ENCODE measurements at places on chromosomes 16 and 17.

GRCh38 chr17:6100891-6101500 is 30.8 kb downstream of the WSCD1 start:
- no peak for DNase-seq

DNA sequence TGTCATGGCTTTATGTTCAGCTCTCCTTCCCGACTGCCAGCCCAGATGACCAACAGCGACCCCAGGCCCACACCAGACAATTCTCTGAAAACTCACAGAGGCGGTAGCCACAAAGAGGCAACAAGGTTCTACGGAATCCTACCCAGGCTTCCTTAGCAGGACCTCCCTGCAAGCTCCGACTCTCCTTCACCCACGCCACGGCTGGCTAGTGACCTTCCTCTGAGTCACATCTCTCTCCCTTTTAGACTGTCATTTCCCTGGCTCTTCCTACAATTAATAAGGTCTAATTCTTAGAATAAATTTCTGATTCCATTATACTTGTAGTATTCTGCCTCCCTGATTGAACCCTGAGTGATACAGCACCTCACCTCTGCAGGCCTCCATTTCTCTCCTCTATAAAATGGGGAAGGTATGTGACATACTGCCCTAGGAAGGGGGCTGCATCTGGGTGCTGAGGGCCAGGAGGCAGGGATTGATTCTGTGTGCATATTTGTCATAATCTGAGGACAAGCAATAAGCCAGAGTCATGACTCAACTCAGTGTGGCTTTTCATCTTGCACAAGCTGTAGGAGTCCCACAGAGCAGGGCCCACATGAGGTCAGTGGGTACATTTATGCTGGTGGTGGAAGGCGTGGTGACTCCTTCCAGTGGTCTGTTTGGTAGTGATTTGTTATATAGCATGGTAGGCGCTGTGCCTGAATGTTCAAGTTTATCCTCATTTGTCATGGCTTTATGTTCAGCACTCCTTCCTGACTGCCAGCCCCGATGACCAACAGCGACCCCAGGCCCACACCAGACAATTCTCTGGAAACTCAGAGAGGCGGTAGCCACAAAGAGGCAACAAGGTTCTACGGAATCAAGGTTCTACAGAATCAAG is 46.2 kb downstream of the SMPD3 start:
- DNase-seq: no peak

DNA sequence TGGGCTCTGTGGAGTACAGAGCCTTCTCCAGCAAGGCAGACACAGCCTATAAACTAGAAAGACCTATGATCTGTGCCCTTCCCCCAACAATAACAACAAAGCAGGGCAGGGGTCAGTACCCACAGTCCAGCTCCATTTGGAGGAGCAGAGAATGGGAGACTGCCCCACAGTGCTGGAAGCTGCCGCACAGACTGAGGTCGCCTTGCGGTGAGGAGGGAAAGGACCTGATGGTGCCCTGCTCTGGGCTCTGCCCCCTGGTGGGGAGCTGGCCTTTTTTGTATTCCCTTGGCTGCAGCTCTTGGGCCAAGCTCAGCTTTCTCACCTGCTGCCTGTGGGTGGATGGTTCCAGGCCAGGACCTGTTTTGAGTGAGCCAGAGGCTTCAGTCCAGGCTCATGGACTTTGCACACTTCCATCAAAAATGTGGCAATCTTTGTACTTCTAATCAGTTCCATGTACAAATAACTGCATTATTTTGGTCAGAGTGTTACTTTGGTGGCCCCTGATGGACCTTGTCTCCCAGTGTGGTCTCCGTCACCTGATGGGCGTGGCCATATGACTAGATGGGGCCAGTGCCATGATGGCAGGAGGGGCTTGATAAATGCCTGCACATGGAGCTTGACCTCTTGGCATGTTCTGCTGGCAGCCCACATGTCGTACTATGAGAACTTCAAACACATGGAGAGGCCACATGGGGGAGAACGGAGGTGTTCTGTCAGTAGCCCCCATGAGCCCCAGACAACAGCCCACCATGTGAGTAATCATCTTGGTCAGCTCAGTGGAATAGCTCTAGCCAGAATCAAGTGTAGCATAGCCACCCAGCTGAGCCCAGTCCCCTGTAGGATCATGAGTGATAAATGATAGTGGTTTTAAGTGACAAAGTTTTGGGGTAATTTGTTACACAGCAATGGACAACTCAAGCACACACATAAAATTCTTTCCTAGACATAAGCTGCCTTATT is 24.2 kb downstream of the B9D1 start:
- peak; percentile 75 for DNase-seq

DNA sequence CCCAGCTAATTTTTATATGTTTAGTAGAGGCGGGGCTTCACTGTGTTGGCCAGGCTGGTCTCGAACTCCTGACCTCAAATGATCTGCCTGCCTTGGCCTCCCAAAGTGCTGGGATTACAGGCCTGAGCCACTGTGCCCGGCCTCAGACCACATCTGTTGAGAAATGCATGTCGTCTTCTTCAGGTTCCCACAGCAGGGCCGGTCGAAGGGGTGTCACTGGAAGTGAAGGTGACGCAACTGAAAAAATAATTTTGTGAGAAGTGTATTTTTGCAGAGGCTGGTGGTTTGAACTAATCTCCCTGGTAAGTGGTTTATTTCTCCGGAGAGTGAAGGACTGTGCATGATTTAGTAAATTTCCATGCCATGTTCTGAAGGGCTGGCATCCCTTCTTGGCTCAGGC is 33.4 kb upstream of the IL34 start:
- DNase-seq: no peak

DNA sequence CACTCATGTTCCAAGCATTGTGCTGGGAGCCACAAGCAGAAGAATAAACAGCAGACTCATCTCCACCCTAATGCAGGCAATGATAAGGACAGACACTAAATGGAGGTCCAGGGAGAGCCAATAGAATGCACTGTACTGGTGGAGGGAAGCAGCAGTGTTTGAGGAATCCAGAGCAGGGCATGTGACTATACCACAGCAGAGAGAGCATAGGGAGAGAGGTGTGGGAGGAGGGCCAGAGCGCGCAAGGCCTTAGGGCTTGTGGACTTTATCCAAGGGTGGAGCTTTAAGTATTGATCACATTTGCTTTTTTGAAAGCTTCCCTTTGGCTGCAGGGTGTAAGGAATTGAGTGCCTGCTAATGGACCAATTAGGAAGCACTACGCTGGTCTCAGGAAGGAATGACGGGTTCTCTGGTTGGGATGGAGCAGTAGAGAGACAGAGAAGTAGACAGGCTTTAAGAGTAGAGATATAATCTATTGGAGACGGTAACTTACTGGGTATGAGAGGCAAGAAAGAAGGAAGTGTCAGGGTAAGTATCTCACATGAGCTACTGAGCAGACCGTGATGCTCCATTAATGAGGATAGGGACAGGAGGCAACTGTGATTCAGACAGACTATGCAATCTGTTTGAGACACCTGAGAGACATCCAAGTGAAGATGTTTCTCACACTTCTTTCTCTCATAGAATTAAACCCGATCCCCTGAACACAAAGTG is 82.2 kb downstream of the MYO1D start:
- DNase-seq: no peak

GRCh38 chr17:58640202-58640601 is 51.6 kb downstream of the TEX14 start:
- DNase-seq: no peak

DNA sequence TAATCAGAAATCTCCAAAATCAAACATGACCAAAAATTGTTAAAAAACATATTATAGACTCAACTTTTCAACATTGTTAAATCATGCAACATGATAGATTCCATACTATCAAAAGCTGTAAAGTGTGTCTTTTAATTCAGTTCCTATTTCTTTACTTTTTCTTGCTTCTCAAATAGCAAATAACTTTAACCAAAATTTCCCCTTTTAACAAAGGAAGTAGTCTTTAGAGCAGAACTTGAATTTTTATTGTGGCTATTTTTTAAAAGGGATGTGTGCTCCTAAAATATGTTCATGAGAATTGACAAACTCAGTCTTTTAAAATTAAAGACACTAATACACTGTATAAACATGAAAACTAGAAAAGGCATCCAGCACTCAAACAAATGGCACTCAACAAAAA is 49.1 kb downstream of the SPAG9 start:
- DNase-seq: no peak

DNA sequence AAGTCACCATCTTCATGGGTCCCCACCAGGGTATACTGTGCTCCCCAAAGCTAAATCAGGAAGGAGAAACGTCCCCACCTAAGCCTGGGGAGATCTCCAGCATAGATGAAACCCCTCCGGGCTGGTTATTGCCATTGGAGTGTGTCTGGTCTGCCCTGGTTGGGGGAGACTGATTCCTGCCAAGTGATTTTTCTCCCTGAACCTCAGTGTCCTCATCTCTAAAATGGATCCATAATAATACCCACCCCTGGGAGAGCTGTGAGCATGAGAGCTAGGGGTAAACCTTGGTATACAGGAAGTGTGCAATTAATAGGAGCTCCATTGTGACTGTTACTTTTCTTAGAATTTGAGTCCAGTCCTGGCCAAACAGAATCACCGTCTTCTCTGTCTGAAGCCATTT is 111.1 kb downstream of the CMIP start:
- no peak for DNase-seq

GRCh38 chr17:83203073-83203471 is 123.7 kb downstream of the METRNL start:
- no peak for DNase-seq

DNA sequence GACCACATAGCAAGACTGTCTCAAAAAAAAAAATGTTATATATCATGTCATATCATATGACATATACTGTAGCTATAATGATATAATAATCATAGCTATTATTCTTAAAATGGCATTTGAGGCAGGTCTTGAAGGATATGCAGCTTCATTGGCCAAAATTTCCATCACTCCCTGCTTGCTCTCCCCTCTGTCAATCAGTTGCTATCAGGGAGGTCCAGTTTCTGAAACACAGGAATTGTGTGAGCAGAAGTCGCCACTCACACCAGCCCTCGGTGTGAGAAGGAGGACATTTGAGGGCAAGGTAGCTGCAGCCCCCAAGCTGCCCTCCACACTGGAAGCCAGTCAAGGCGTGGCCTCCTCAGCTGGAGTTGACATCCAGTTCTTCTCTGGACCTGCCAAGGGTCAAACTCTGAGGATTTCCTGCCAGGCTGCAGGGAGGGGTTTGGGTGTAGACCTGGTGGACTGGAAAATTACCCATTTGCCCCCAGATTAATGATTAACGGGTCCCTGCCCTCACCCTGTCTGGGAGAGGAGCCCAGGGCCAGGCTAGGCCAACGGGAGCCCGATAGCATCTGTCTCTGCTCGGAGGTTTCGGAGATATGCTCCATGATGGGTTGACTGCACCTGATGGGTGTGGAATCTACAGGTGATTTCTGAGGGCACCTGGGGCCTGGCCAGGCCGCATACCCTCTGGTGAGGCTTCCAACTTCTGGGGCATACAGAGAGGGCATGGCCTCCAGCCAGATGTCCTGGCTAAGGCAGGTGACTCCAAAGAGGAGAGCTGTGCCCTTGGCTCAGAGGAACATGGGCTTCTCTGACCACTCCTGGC is 18.8 kb downstream of the WNT9B start:
- DNase-seq: no peak

- no peak for DNase-seq
Measured at GRCh38 chr16:23055481-23055880, 93.8 kb downstream of the USP31 start.

GRCh38 chr17:78342449-78343186 is 17.3 kb downstream of the SOCS3 start:
- no peak for DNase-seq

- no peak for DNase-seq
Measured at GRCh38 chr16:17233318-17234002, 237.3 kb downstream of the XYLT1 start.

- no peak for DNase-seq
Measured at GRCh38 chr17:64938290-64938689, 19.0 kb upstream of the LRRC37A3 start.

- no peak for DNase-seq
Measured at GRCh38 chr16:2196162-2196980, at the start of gene CASKIN1. TSS of gene CASKIN1 (minus strand) at chr16:2196605. CDS start at chr16:2196432, 173 bp downstream.

DNA sequence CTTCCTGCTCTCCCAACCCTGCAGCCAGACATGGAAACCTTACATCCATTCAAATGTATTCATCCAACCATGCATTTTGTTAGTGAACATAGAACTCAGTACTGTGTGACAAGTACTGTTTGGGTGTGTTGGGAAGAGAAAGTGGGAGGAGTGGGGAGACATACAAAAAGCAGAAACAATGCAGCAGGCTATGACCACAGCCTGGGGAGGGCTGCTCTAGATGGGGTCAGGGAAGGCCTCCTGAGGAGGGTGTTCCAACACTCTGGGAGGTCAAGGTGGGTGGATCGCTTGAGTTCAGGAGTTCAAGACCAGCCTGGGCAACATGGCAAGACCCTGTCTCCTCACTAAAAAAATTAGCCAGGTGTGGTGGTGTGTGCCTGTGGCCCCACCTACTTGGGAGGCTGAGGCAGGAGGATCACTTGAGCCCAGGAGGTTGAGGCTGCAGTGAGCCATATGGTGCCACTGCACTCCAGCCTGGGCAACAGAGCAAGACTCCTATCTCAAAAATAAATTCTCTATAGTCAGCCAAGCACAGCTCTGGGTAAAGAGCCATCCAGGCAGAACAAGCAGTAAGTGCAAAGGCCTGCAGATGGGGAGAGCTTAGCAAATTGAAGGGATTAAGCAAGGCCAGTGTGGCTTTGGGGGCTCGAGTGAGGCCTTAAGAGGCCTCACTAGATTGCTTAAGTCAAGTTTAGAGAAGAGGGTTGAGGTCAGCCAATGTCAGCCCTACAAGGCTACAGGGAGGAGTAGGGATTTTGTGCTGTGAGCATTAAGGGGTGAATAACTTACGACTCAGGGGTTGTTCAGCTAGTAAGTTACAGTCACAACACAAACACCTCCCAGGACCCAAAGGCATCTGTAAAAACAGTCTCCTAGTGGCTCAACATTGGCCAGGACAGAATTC is 5.5 kb downstream of the SLC13A2 start:
- DNase-seq: no peak
